NCI-H1436 treated with DMSO at 0.1 percent for 48 hours (cell line): ENCODE measurements at places on chromosomes 5 and 9.

- DNase-seq: no peak
Measured at GRCh38 chr9:122955961-122956360, 15.1 kb downstream of the RABGAP1 start.

DNA sequence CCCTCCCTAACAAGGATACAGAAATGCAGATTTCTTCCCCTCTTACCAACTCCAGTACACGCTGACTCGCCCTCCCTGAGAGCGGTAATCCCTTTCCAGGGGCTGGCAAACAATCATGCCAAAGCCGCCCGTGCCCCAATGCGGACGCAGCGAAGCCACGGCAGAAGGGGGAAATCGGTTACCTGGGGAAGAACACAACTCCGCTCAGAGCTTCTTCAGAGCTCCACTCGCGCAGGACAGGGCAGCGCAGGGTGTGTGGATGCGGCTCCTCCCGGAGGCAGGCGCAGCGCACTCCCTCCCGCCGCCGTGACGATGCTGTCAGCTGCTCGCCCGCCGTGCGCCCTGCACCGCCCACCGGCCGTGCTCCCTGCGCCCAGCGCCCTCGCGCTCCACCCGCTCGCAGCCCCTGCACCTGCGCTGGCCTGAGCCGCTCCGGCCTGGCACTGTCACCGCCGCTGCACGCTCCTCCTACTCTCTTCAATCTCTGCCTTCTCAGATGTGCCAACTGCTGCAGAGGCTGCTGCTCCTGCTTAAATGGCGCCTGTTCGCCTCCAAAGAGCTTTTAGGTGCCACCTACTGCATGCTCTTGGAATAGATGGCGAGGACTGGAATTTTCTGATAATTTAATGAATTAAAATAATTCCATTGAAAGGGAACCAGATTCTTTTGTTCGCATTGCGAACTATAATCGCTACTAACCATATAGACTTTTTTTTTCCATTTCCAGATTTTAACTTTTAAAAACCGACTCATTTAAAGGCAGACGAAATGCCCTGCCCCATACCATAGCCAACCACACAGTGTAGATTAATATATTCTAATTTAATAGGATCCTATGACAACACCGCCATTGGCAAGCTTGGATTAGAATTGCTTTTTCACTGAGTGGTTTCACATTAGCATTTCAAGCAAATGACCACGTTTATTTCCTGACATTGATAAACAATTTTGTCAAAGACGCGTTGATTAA, at the start of gene DIRAS2:
TSS of gene DIRAS2 (minus strand) at position 255 of the 970 bp plus-strand sequence. CDS start 28,997 bp downstream, outside the sequence.
- peak; percentile 80 for DNase-seq

GRCh38 chr5:66992547-66992946, 204.1 kb downstream of the CD180 start:
- DNase-seq: no peak

DNA sequence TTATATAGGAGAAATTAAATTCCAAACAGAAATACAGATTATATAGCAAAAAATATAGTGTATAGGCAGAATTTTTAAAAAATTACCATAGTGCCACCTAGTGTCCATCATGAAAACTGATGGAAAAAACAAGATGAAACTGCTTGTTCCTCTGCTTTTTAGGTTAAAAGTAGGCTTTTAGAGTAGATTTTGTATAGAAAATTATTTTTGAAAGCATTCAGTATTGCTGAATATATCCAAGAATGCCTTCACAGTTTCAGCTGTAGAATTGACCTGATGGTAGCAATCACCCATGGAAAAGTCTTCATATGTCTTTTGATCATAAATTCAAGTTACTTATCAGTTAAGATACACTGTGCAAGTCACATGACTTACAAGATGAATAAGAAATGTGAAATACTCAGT, 19.7 kb downstream of the RIOK2 start:
- DNase-seq: no peak

GRCh38 chr5:14256756-14257393, 113.7 kb downstream of the TRIO start:
- no peak for DNase-seq

GRCh38 chr9:27337833-27338526, 41.0 kb upstream of the EQTN start:
- DNase-seq: no peak

- peak; percentile 53 for DNase-seq
Measured at GRCh38 chr5:147949711-147950573, 43.6 kb upstream of the C5orf46 start.
